Activated CD4-positive, alpha-beta T cell treated with anti-CD3 and anti-CD28 coated beads, Interleukin-2, amount 50 U/mL, for 16 hours (primary cell): ENCODE measurements at places on chromosomes 7 and 10.

GRCh38 chr7:131338173-131338572, 10.5 kb downstream of the MKLN1 start:
- no peak for DNase-seq

DNA sequence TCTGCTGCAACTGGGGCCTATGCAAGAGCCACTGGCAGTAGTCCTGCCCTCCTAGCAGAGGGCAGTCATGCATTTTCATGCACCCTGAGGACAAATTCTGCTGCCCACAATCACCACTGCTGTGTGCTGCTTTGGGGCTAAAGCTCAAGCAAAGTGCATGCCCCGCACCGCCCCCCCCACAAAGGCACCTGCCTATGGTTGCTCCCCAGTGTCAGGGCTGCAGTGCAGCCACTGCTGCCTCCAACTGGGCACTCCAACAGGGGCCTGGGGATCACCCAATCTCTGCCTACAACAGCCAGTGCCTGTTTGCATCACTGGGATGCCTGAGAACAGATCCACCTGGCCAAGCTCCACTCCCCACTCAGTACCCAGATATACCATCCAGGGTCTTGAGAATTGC, 417.0 kb downstream of the HTR7 start:
- no peak for DNase-seq

DNA sequence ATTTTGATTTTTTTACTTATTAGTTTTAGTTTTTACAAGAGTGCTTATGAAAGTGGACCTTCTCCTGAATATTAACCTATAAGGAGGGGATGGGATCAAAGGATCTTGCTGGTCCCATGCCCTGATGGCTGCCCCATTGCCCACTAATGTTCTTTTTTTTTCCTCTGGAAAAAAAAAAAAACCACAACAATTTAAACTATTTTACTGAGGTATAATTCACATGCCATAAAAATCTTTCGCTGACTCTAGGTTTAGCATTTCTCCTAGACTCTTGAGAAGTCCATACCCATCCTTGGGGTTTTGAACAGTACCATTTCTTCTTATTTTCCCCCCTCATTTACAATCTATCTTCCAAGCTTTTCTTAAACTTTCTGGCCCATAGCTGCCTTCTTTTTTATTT, 481.8 kb downstream of the TFEC start:
- DNase-seq: no peak

DNA sequence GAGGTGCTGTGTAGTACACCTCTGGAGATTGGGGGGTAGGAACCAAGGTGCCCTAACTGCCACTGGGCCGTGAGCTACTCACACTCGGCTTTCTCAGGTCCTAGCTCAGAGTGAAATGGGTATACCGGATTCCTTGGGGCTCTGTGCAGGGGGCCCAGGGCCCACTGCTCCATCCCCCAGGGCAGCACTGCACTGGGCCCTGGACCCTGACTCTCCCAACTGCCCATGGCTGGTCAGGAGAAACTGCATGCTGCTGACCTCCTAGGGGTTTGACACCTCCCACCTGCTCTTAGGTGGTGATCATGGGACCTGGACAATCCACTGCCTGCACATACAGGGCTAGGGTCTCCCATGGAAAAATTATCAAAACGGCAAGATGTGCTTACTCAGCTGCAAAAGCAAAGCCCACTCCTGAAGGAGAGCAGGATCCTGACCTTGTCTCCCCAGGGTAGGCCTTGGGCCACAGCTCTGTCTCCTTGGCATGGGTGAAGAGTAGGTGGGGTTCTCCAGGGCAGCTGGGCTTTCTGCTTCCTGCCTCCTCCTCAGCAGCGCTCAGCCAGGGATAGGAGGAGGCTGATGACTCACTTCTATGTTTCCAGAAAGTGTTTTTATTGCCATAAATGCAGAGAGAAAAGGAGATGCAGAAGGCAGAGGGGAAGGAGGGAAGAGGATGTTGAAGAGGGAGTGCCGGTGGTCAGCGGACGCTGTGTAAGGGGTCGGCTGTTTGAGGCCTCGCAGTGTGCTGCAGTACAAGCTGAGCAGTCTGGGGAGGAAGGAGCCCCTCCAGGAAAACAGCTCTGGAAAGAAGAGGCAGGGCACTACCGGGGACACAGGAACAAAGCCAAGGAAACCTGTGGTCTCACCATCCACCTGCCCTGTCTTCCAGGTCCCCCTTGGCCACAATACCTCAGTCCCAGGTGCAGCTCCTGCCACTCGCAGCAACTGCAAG, 107.8 kb downstream of the ARHGAP22 start:
- DNase-seq: no peak

- peak; percentile 60 for DNase-seq
These were observed 1.8 kb downstream of the PRKCQ start for GRCh38 chr10:6578251-6578771.

GRCh38 chr10:120048391-120048790, 155.9 kb downstream of the SEC23IP start:
- DNase-seq: no peak

DNA sequence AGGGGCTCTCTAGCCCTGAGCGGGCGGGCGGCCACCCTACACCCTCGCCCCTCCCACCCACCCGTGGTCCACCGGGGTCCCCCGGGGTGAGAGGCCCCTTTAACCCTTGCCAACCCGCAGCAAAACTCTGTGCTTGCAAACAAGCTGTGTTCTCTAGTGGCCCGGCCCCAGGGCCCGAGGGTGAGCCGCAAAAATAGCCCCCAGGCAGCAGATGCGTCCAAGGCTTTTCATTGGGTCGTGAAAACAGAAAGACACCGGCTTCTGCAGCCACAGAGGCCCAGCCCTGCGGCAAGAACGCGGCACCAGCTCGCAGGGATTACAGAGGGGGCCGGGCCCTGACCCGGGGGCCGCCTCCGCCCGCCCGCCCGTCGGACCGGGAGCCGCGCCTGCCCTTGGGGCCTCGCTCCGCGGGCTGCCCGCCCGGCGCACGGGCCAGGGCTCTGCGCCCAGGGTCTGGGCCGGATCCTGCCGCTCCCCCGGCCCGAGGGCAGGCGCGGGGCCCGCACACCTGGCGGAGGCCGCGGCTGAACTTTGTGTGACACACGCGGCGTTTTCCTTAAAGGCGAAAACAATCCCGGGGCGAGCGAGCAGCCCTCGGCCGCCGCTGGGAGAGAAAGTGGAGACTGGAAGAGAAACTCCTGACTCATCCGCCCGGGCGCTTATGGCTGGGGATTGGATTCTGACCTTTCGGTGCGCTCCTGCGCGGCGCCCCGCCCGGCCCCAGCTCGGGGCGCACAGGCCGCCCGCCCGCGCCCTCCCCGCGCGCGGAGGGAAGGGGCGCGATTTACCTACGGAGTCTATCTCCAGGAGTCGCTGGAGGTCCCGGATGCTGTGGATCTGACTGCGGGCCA, 2.8 kb downstream of the PDGFA start:
- DNase-seq: no peak

DNA sequence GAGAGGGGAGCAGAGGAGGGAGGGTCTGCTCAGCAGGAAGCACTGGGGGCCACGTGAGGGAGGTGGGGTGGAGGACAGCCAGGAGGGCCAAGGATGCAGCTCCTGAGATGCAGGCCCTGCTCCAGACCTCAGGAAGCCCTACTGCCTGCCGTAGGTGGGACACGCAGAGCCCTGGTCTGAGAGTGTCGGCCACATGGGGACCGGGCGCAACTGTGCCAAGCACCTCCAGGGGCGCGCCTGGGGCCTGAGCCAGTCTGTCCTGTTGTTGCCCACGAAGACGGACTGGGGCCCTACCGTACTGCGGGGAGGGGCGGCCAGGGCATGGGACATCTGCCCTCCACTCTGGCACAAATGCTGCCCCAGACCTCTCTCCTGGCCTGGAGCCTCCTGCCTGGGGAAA, 31.6 kb downstream of the YKT6 start:
- DNase-seq: no peak

DNA sequence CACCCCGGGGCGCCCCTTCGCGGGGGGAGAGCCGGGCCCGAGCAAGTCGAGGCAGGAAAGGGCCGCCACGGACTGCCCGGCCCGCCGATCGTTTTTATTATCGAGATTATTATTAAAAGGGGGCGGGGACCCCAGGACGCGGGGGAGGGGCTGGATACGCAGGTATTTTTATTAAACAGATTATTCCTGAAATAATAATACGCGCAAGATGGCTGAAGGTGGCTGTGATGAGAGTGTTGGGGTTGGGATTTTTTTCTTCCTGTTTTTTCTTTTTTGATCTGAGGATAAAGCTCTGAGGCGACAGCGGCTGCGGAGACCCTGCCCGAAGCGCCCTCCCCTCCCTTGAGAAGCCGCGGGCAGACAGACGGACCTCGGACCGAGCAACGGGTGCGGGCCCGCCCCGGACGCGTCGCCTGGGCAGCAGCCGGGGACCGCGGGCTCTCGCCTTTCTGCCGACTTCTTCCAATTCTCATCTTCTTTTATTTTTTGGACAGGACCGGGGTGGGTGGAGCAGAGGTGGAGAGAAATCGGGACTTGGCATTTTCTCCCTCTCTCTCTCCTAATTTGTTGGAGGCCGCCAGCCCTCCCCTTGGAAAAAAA, 1.4 kb upstream of the TRIM8 start:
- DNase-seq: peak; percentile 29

DNA sequence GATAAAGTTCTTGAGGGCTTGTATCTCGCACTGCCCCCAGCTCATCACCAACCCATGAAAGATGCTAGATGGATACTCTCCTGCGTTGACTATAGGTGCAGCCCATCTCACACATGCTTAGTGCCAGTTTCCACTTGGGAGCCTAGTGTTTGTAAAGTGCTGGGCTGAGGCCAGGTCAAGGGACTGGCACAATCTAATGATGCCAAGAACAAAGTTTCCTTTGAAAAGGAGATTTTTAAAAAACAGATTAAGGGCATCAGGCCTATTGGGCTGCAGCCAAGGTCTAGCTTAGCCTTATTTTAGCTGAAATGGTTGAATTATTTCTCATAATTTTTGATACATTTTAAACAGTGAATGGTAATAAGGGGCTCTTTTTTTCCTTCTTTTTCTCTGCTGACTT, 259.0 kb downstream of the ADRA2A start:
- no peak for DNase-seq

DNA sequence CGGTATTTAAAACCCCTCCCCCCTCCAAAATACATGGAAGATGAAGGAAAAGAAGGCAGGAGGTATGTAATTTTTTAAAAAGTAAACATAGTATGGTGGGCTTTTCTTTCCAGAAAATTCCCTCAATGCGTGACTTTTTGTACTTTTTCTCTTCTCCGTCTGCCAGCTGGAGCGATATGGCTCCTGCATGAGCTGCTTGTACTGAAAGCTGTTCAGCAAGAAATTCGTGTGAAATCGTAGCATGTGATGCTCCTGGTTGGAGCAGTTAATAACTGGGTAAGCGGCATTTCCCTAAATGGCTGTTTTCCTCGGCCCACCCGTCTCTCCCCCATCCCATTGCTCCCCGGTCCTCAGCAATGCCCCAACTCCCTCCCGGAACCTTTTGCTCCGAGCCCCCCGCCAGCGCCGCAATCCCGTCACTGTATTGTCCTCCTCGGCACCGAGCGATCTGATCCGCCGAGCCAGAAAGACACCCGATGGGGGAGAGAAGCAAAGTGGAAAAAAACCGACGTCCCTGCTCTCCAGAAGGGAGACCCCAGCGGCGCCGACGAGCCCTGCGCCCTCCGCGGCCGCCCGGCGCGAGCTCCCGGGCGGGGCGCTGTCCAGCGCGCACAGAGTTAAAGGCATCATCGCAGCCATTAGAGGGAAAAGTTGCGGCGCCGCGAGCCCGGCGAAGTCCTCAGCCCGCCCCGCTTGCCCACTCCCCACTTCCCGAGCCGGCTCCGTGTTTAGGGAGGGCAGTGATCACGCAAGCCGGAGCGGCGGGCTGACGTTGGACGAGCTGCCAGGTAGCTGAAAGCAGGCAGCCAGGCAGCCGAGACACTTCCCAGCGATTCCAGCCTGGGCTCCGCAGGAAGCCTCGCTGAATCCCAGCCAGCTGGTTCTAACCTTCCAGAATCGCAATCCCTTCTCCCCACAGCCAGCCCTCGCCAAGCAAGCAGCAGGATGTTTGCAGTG, at the start of gene VSTM2A:
Gene VSTM2A (plus strand): TSS at position 707 of the 957 bp plus-strand sequence. CDS start 356 bp downstream, outside the sequence.
- DNase-seq: no peak

- no peak for DNase-seq
These were observed 90.2 kb upstream of the STEAP4 start for GRCh38 chr7:88396948-88397322.

DNA sequence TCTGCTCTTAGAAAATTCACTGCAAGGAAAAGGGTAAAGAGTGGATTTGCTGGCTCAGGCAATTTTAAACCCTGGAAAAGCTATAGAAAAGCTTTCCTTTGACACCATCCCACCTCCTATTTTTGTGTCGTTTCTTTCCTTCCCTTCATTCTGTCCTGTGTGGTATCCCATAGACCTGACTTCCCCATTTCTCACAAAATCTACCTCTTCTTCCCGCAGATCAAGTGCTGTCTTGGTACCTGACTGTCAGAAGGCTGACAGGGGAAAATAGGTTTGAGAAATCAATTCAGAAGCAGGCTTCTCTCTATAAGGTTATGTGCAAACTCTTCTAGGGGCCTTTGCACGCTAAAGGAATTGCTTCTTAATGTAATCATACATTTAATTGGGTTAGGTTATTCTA, 98.9 kb downstream of the MTPN start:
- no peak for DNase-seq

DNA sequence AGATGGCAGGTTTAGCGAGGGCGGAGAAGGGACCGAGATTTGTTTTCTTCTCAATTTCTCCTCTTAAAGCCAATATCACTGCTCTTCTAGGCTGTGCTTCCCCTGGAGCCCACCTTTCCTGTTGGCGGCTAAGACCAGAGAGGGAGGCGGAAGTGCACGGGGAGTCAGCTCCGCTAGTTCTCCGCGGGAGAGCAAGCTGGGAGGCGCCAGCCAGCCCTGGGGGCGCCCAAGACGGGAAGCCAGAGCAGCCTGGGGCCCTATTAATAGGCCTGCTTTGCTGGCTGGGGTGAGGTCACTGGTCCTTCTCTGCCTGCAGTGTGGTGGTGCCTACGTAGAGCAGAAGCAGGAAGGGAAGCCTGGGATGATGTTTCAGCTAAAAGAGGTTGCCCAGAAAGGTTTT, 61.6 kb downstream of the LSM5 start:
- no peak for DNase-seq

- no peak for DNase-seq
These were observed 63.2 kb downstream of the WNT2 start for GRCh38 chr7:117259615-117260014.

DNA sequence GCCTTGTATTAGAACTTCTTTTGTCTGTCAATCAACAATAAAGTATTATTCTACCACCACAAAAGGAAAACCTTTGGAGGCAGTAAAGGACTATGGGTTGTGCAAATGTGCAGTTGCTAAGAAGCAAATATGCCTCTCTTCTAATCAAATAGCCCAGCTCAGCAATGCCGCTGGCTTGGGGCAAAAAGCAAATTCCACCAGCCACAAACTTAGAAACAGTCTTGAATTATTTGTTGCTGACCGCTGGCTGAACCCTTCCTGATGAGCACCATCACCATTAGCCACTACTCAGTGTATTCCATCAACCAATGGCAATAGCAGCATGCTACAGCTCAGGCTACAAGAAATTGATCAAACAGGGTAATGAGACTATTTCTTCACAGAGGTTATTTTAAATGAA, 51.0 kb downstream of the SKAP2 start:
- no peak for DNase-seq
